ENCODE measurements at places on chromosomes 12 and 14. TPM values are rescaled to one million over a fixed set of nuclear protein-coding genes. Genes with fewer than 3 reads are reported as not detected.
A peak's percentile ranks its signal among the peaks of the same experiment; 100 is the strongest.

DNA sequence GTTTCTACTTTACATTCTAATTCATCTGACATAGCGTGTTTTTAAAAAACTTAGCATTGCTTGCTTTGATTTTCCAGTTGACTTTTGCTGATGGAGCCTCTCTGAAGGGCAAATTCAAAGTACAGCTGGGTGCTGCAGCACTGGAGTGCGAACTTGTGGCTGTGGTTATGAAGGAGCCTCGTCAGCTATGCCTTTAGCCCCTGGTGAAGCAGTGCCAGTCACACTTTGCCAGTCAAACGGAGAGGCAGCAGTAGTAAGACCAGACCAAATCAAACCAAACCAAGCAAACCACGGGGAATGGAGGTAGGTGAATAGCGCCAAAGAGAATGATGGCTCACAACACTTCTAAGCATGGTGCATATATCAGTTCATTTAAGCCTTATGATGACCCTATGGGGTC is 15.1 kb upstream of the SLC38A2 start:
- peak; percentile 46 for DNase-seq

The C12orf75 gene
- 57.5 TPM for total RNA-seq

GRCh38 chr12:132391326-132392041 is 62.1 kb upstream of the GALNT9 start:
- no peak for DNase-seq

The SERPINA3 gene
- total RNA-seq: not detected

- no peak for DNase-seq
Observed at GRCh38 chr14:34093883-34094282, 143.0 kb upstream of the EGLN3 start.

The KRT4 gene
- not detected for total RNA-seq

DNA sequence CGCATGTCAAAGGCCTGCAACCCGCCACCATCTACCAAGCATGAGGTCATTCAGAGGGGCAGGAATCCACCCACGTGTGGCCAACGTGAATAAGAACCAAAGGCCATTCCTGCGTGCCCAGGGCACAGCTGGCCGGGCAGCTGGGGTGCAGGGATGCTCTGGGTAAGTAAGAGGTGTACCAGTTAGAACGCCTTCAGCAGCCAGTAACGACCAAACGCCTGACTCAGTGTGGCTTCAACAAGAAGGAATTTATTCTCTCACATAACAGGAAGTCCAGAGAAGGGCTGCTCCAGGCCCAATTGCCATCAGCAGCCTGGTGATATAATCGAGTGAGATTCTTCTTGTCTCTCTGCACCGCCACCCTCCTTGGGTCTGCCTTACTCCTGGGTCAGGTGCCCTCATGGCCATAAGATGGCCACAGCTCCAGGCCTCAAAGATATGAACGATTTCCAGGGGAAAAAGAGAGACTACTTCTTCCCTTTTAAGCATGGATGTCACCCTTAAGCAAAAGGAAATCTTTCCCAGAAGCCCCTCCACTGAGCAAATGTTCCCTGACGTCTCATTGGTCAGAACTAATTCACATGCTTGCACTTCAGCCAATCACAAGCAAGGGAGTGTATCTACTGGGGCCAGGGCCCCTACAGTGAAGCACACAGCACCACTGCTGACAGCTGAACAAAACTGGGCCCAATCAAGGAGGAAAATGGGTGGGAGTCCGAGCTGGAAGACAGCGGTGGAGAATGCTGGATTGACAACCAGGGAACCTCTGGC is 7.3 kb downstream of the TTC7B start:
- no peak for DNase-seq

DNA sequence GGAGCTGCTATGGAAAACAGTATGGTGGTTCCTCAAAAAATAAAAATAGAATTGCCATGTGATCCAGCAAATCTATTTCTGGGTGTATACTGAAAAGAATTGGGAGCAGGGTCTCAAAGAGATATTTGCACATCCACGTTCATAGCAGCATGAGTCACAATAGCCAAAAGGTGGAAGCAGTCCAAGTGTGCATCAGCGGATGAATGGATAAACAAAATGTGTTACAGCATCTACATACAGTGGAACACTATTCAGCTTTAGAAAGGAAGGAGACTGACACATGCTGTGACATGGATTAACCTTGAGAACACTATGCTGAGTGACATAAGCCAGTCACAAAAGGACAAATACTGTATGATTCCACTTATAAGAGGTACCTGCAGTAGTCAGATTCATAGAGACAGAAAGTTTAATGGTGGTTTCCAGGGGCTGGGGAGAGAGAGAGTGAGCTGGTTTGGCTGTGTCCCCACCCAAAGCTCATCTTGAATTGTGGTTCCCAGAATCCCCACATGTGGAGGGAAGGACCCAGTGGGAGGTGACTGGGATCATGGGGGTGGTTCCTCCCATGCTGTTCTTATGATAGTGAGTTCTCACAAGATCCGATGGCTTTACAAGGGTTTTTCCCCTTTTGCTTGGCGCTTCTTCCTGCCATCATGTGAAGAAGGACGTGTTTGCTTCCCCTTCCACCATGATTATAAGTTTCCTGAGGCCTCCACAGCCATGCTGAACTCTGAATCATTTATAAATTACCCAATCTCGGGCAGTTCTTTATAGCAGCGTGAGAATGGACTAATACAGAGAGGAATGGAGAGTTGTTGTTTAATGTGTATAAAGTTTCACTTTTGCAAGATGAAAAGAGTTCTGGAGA is 17.6 kb upstream of the TBC1D30 start:
- DNase-seq: no peak

DNA sequence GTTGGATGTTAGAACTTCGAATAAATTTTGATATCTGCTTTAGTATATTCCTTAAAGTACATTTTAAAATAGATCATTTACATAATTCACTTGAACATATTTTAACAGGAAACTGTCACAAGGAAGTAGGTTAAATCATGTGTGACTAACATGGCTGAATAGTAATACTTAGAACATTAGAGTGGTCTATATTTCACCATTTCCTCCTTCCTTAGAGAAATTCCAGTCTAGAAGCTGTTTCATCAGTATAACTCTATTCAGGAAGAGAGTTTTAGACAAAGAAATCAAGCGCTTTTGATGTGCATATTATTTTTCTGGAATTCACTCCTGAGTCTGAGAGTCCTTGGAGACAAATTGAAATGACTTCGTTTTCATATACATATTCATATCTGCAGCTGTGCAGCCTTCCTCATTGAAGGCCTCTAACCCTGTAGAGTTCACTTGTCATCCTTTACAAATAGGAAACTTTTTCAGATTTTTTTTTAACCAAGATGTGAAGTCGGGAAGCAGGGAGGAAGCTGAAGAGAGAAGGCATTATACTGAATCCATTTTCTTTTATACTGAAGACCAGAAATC is 28.4 kb downstream of the IRAK3 start:
- no peak for DNase-seq

DNA sequence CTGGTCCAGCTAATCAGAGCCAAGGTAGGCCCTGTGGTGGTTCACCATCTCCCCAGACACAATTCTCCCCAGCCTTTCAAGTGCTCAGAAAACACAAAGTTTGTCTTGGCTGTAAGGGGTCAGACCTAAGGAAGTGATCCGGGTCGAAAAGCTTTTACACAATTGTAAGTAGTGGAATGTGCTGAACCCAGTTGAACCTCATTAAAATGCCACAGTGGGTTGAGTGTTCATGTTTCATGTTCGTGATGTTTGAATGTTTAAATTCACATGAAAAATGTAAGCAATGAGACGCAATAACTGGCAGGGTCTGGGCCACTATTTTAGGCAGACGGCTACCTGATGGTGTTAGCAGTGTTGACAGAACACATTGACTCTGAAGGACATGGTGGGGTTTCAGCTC is 60.9 kb upstream of the JDP2 start:
- DNase-seq: no peak

- DNase-seq: peak; percentile 52
Observed at GRCh38 chr14:101781240-101782061, 19.9 kb downstream of the PPP2R5C start.

The RPL10L gene
- not detected for total RNA-seq

DNA sequence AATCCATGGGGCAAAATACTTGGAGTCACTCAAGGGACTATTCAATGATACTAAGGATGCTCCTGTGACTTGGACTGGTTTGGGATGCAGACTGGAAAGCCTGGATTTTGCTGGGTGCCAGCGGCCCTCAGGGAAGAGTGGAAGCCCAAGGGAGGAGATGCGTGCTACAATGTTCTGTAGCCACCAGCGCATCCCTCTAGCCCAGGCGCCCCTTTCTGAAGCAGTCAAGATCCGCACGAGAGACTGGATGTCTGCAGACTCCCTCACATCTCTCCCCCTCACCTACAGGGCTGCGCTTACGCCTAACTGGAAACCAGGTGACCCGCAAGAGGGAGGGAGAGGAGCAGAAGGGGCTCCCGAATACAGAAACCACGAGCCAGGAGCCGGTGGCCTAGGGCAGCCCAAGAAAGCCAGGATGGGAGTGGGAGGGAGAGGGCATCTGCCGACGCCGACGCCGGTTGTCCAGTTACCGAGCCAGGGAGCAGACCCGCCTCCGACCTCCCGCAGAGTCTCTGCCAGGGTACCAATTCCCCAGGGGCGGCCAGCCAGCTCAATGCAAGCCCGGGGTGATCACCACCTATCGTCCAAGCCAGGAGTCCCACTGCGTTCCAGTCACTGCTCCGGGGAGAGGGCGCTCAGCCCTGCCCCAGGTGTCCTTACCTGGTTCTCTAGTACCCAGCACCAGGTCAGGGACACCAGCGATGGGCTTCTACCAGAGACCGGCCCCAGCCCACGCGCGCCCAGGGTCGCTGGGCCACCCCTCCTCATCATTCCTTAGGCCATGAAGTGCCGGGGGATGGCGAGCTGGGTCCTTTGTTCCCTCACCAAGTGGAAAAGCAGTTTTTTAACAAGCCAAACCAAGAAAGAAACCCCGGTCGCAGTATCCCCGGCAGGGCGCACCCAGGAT is 1.2 kb downstream of the NTN4 start:
- no peak for DNase-seq

The BHLHE41 gene
- not detected for total RNA-seq

- no peak for DNase-seq
Observed at GRCh38 chr12:5798242-5799015, 146.6 kb downstream of the ANO2 start.

- DNase-seq: no peak
Observed at GRCh38 chr14:69647213-69647612, 35.8 kb downstream of the SUSD6 start.

DNA sequence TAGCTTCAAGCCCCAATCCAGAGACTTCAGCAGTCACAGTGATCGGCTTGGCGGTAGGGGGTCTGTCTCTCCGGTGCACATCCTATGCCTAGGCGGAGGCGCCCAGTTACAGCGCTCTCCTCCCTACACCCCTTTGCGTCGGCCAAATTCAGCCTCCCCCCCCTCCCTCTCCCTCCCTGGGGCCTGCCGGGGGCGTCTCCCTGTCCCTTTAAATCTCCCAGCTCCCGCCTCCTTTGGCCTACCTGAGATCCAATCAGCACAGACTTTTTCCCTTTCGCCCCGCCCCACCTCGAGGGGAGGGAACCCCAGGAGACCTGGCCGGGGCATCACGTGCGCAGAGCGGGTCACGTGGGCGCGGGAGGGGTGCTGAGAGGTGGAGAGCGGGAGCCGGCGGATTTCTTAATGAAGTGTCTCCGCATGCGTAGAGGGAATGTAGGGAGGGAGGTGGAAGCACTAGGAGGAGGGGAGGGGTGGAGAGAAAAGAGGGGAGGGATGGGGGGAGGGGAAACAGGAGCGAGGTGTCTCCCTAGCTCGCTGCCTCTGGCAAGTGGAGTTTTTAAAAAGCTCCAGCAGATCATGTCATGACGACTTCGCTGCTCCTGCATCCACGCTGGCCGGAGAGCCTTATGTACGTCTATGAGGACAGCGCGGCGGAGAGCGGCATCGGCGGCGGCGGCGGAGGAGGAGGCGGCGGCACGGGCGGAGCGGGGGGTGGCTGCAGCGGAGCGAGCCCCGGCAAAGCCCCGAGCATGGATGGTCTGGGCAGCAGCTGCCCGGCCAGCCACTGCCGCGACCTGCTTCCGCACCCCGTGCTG is at the start of gene HOXC13:
HOXC13 (plus strand) TSS at position 506 of the 815 bp plus-strand sequence; CDS start at position 582, 76 bp downstream.
- DNase-seq: peak; percentile 48

GRCh38 chr12:69062621-69063237 is 129.8 kb upstream of the CPM start:
- no peak for DNase-seq

All from activated naive CD8-positive, alpha-beta T cell treated with anti-CD3 and anti-CD28 coated beads for 36 hours (primary cell).